Left ventricle myocardium inferior (tissue), 1 donor: ENCODE measurements at places on chromosomes 6 and 20. TPM values are rescaled to one million over a fixed set of nuclear protein-coding genes. Genes with fewer than 3 reads are reported as not detected.

DNA sequence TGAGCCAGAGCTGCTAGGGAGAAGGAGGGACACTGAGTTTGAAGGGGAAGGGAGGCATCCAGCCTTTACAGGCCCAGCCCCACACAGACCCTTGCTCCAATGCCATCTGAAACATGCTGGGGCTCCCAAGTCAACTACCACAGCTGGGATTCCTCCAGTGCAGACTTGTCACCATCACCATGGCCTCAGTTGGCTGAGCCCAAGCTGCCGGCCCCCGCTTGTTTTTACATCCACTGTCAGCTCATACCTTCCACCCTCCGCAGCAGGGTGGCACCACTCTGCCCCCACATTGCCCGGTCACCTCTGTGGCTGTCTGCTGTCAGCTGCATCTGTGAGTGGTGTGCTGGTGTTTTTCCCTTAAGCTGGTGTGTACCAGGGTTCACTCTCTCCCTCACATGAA lies 26.1 kb downstream of the GFOD1 start:
- no peak for DNase-seq

GRCh38 chr6:47665112-47665511 lies 33.3 kb upstream of the ADGRF4 start:
- no peak for DNase-seq

GRCh38 chr6:53523511-53524454 lies 21.1 kb downstream of the GCLC start:
- DNase-seq, result no peak

- no peak for DNase-seq
These were observed 12.4 kb downstream of the LY86 start for GRCh38 chr6:6600875-6601274.

DNA sequence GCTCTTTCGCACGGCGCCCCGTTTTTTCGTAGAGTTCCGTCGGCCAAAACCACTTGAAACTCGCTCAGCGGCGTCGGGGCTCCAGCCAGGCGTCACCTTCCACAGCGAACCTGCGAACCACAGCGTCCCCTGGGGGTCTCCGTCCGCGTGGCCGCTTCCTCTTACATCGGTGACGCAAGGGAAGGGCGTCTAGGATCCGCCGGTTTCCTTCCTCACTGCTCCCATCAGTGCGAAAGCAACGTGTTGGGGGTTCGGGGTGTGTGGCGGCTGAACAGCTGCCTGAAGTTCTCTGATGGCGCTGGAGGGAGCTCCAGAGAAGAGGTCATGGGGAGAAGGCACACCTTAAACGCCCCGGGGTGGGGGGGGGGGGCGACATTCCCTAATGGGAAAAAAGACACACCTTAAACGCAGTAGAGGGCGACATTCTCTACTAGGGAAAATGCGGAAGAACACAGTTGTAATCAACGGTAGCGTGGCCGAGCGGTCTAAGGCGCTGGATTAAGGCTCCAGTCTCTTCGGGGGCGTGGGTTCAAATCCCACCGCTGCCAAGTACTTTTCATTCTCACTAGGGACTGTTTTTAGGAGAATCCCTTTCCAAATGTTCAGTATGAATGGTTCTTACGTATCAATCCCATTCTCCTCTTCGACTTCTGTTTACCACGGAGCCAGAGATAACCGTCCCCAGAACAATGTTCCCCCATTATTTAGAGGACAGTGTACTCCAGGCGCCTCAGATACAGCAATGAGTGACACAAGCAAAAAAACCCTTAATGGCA lies 16.4 kb downstream of the ZNF311 start:
- DNase-seq, result peak; percentile 36

DNA sequence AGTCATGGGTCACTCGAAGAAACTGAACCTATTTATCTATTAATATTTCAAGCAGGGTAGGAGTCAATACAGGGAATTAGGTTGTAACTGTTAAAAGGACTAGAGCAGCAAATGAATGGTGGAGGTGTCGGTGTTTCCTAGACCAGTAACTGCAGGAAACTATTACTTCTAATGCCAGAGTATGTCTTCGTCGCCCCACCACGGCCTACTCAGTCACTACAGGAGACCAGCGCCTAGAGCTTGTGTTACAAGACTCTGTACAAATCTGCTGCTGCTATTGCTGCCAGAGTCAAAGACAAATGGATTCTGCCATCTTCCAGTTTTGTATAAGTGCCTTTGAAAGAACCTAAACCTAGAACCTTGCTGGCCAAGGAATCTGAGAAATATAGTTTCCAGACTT lies 343.9 kb downstream of the SOX4 start:
- no peak for DNase-seq

The TSBP1 gene
- total RNA-seq, result not detected

DNA sequence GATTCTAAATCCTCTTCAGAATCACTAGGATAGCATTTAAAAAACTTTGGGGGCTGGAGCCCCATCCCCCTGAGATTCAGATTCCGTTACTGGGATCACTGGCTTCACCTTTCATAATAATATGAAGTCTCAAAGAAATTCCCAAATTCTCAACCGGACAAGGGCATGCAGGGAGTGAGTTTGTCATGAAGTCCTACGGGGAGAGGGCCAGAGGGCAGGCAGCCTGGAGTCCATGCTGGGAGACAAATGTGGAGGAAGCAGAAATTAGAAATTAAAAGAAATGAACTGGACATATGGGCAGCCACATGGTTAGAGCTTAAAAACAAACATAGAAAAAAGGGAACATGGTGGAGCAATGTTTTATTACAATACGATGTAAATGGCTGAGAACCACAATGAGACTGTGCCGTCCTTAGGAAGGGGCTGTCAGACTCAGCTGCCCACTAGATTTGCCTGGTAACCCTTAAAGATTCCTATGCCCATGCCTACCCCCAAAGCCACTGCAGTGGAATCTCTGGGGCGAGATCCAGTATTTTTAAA lies 142.6 kb downstream of the CEBPB start:
- no peak for DNase-seq

The SRSF12 gene
- total RNA-seq, result not detected

The GSTA3 gene
- total RNA-seq, result not detected

The COL11A2 gene
- 1.3 TPM for total RNA-seq

The C6orf58 gene
- total RNA-seq, result not detected

DNA sequence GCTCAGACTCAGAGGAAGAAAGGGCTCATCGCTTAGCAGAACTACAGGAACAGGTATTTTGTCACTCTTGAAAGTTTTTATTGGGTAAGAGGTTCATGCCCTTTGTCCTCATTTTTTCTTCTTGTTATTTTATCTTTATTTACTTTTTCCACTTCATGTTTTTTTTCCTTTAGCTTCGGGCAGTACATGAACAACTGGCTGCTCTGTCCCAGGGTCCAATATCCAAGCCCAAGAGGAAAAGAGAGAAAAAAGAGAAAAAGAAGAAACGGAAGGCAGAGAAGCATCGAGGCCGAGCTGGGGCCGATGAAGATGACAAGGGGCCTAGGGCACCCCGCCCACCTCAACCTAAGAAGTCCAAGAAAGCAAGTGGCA lies 9.5 kb downstream of the BRD2 start:
- no peak for DNase-seq

GRCh38 chr6:43180058-43180457 lies 1.9 kb upstream of the CUL9 start:
- no peak for DNase-seq

The SUMO4 gene
- 0.27 TPM for total RNA-seq

DNA sequence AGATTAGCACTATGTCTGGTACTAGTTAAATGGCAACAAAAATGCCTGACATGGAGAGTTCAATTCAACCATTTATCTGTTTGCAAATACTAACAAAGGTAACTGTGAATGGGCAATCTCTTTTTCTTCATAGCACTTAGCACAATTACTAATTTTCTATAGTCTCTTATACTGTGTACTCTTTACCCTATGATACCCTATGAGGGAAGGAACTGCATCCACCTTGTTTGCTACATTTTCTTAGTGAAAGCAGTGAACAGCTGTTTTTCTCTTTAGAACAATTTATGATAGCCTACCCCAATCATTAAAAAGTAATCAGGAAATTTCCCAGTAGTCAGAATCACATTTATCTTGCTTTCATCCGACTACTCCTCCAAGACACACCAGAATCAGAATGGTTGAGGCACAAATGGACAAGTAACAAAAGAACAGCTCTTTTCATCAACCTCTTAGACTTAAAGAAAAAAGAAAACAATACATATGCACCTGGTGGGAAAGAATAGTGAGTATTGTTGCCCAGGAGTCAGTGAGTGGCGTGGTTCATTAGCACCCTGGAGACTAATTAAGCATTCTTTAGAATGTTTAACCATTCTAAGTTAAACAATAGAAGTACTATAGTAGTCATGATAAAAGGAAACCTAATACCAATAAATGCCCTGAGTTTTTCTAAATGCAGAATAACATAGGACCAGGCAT lies 16.7 kb downstream of the ZNF292 start:
- DNase-seq, result no peak

DNA sequence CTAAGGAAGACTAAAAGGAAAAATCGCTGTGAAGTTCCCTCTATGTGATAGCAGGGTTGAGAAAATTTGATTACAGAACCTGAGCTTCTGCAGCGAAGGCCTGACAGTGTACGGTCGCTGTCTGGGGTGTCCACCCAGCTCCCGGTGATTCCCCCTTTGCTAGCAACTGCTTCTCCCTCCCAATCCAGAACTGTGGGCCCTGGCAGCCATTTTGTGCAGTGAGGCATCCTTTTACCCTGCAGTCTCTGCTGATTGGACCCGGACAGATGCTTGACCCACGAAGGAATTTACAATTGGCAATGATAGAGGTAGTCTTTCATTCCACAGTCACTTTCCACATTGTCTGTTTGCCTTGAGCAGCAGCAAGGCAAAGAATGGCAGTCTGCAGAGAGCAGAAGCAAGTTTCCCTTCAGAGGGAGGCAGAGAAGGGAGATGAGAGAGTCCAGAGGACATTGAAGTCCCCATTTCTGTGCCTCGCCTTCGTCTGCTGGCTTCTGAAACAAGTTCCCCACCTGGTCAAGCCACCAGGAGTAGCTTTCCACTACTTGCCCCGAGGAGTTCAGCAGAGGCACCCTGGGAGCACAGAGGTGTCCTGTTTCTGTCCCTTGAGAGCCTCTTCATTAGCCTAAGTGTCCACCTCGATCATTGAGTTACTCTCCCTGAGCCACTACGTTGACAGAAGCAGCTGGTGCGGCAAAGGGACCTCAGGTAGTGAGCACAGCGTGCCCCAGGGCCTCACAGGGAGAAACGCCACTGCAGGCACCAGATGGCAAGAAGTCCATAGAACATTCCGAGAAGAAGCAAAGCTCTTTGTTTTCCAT lies 370.3 kb downstream of the NRN1 start:
- DNase-seq, result no peak

DNA sequence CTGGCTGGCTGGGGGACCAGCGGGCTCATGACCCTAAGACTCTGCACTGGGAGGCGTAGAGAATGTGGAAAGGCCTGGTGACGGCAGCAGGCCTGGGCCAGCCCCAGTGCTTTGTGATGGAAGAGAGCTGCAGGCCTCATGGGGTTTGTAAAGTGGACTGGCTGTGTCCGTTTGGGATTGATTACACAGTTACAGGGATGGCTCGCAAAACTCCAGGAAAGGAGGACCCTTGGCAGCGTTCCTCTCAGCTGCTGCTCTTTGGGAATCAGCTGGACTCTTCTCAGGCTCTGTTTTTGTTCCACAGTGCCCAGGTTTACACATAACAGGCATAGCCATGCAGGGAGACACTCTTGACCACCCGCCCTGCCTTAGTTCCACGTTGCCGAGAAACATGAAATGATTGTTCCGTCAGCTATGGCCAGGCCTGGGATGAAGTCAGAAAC lies 89.0 kb downstream of the SLX4IP start:
- DNase-seq, result peak; percentile 26

DNA sequence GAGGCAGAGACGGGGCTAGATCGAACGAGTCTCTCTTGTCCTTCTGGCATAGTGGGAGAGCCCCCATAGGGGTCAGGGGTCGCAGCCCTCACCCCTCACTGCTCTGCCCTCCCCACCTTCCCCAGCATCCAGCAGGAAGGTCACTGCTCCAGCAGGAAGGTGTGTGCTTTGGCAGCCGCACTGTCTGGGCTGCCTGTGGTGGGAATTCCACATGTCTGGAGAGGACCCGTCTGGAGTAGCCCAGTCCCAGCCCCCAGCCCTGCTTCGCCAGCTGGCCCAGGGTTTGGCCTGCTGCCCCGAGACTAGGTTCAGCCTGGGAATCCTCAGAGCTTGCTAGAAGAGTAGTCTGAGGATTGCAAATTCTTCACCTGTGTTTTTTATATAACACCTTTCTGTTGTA lies 2.5 kb upstream of the R3HDML start:
- no peak for DNase-seq

The WFDC5 gene
- not detected for total RNA-seq

DNA sequence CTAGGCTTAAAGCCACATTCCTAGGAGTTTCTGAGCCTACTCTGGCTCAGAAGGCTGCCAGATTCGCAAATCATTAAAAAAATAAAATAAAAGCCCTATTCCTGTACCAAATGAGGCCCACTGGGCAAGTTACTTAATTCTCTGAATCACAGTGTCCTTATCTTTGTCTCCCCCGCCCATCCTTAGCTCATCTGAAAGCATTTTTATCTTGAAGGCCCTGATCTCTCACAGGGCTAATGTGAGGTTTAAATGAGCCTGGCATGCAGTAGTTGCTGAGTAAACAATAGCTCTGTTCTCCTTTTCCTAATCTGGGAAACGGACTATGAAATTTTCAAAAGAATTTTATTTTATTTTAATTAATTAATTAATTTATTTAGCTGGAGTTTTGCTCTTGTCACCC lies 2.1 kb upstream of the ZBTB12 start:
- no peak for DNase-seq

GRCh38 chr20:53964067-53964466 lies 106.3 kb downstream of the BCAS1 start:
- no peak for DNase-seq

The BMP7 gene
- total RNA-seq, result 19.9 TPM

The OR11A1 gene
- not detected for total RNA-seq

The KDM1B gene
- total RNA-seq, result 14.3 TPM

DNA sequence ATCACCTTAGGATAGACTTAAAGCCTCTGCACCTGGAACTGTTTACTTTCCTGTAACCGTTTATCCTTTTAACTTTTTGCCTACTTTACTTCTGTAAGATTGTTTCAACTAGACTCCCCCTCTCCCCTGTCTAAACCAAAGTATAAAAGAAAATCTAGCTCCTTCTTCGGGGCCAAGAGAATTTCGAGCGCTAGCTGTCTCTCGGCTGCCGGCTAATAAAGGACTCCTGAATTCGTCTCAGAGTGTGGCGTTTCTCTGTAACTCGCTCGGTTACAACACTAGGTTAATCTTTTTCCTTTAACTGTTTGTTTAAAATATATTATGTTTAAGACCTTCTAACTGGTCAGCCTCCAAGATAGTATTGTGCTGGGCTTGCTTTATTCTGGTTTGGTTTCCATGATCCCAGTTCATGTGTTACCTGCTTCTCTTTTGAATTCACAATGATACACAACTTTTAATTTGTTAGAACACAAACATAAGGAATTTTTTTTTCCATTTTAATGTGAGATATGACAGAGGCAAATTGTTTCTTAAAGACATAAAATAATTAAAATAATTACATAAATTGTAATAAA lies 8.7 kb upstream of the NQO2 start:
- no peak for DNase-seq

GRCh38 chr20:45189067-45189609 lies 14.4 kb downstream of the PI3 start:
- no peak for DNase-seq

- no peak for DNase-seq
These were observed 128.2 kb downstream of the SNX5 start for GRCh38 chr20:17840423-17840822.
